ENCODE measurements at places on chromosomes 2 and 18.

DNA sequence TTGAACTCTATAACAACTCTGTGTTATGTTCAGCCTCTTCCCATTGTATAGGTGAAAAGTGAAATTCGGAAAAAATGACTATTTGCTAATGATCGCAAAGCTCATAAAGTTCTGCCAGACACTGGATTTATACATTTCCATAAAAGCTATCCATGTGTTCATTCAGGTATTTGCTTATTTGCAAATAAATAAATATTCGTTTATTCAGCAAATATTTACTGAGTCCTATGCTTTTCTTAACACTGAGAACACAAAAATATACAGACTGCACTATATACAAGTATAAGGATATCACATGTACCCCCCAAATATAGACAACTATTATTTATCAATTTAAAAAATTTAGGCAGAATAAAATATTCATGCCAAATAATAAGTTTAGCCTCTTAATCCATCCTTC is 63.2 kb upstream of the ATP8B1 start:
- DNase-seq = no peak

GRCh38 chr2:233440314-233440713 is 86.0 kb downstream of the DGKD start:
- no peak for DNase-seq

GRCh38 chr2:79000008-79000576 is 25.4 kb upstream of the REG3G start:
- DNase-seq = no peak

- DNase-seq = no peak
These were observed 39.7 kb upstream of the KCNE4 start for GRCh38 chr2:223012291-223012690.

- no peak for DNase-seq
These were observed 134.8 kb downstream of the DSEL start for GRCh38 chr18:67381608-67382150.

DNA sequence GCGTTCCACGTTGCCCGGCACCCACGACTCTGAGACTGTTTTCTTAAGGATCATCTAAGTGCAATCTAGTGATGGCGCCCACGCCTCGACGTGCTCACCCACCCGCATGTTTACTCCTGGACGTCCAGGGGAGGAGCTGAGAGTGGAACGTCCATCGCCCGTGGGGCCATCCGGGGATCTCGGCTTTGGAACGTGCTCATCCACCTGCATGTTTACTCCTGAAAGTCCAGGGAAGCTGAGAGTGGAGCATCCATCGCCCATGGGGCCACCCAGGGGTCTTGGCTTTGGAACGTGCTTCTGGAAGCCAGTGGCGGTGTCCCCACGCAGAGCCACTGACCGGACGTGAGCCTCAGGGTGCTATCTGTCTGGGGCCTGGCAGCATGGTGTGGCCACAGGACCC is 45.6 kb upstream of the SALL3 start:
- no peak for DNase-seq

DNA sequence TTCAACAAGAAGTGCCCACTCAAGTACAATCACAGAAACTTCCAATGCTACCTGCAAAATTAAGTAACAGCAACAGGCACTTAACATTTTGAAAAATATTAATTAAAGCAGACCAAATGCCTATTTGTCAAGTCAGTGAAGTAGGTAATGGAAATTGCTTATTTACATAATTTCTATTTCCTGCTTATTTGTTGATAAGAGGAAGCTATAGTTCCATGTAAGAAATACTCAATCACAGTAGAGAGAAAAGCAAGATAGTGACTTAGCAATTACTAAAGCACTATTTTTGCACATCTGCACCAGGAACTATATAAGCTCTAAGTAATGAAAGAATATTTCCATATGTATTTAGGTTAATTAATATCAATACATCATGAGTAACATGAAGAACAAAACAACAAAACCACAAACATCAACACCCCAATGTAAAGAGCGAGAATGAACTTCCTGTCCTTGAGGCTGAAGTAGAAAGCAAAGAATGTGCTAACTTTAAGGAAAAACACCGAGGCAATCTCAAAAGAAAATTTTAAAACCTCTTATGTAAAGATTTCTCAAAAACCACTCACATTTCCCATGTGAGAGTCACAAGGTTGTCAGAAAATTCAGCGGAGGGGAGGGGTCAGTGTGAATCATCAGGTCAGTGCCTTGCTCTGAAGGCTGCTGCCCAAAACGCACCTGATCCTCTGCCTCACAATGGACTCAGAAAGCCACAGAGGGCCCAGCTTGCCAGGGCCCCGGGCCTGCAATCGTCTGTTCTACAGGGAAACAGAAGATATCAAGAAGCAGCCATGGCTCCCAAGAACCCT is 12.5 kb downstream of the NPC1 start:
- peak; percentile 63 for DNase-seq

- no peak for DNase-seq
These were observed 133.9 kb downstream of the MTCL1 start for GRCh38 chr18:8839281-8839680.

GRCh38 chr18:59484561-59485328 is 125.7 kb upstream of the LMAN1 start:
- no peak for DNase-seq

GRCh38 chr18:23102493-23103261 is 32.6 kb upstream of the CABLES1 start:
- DNase-seq = no peak

DNA sequence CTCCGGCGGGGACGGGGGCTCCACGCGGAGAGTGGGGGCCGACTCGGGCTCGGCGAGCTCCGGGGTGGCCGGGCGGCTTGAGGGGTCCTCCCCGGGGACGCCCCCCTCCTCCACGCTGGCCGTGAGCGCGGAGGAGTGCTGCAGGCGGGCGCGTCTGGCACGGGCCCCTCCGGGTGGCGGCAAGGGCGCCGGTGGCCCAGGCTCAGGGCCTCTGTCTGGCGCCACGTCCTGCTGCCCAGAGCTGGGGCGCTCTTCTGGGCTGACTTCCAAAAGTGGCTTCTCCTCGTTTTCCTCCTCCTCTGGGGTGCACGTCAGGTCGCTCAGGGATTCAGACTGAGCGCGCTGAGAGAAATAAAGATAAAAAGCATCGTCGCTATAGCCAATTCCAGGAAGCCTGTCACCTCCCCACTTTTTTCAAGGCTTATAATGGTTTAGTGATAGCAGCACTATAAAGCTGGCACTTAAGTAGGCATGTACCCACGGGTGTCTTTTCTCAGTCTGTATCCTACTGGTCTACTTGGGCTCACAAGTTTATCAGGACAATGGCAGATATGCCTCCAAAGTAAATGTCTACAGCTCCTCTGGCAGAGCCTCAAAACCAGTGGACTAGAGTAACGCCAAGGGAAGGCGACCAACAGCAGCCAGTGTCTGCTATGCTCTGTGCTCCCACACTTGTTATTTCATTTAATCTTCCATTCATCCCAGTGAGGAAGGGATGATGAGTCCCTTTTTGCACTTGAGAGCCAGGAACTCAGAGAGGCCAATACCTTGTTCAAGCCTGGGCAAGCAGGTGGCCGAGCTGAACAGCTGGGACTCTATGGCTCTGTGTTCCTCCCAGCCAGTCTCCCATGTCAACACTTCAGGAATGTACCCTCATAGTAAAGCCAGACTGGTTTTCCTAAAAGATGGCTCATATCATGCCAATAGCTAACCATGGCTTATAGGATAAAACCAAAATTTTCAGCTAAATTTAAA is 92.6 kb upstream of the MGAT4A start:
- no peak for DNase-seq

DNA sequence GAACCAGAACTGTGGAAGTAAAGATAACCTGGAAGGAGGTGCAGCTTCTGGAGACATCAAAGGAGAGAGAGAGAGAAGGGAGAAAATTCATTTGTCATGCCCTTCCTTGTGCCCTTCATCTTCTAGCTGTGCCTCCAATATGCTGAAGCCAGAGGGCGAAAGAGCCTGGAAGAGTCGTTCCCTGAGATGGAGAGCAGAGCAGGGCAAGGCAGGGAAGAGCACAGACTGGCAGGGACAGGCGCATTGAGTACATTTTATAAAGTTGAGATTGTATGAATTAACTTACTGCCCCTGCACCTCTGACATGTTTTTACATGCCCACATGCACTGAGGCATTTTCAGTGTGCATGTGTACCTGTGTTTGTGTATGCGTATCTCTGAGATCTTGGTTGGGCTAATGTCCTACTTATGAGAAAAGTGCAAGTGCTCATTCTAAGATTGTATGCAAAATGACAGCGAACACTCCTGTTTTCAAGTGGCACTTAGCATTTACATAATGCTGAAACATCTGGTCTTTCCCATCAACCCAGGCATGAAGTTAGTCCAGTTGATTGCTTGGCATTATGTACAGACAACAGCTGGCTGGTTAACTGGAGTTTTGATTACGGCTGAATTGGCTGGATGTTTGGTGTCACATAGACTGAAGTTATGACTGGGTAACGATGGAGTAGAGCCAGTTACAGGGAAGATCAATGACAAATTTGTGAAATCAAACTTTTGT is 23.7 kb upstream of the MMADHC start:
- DNase-seq = no peak

DNA sequence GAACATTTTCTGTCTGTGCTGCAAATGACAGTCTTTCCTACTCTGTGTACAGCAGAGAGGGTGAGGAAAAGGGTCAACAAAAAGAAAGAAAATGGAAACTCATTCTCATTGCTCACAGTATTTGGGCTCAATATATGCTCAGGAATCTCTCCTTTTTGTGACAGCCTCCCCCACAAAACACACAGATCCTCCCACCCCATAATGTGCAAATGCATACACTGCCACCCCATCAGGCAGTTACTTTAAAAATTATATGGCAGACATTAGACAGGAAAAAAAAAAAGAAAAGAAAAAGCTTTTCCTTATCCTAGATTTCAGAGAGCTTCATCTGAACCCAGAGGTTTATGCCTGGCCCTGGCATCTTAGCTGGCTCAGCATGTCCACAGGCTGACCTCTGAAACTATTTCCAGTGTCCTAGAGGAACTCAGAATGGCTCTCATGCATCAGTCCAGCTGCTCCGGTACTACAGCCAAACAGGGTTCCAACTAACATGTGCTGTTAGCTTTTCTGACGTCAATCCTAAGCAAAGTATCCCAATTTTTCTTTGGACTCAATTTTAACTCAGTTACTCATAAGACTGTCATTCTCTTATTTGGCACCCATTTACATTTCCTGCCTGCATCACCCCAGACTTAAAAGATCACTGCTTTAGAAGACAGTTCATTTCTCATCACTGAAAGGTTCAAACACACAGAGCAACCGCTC is 105.9 kb downstream of the RBMS1 start:
- DNase-seq = no peak

DNA sequence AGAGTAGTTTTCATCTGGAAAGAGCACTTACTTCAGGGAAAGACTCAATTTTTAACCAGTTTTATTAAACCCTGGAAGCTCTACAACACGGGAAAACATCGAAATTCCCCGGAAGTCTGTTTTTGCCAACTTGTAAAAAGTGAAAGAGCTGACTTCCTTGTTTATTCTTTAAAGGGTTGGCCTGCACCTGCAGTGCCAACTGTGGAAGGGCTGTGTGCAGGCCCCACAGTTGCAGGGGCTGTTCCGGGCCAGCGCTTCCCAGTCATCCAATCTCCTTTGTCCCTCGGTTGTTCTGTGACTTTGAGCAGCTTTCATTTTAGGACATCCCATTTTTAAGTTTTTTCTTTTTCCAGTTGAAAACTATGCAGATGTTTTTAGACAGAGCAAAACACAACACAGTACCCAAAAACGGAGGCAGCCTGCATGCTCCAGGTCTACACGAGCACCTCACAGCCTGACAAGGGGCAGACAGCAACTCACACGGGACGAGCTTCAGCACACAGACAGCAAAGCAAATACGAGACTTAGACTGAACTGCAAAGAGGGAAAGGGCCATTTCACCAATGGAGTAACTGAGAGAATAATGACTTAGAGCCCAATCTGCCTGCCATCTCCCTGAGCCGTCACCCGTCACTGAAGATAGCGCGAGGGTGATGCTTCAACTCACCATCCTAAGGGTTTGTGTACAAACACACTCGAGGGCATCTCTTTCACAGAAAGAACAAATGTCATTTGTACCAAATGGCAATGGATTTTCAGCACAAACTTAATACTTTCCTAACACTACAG is 70.6 kb downstream of the EMILIN2 start:
- no peak for DNase-seq

DNA sequence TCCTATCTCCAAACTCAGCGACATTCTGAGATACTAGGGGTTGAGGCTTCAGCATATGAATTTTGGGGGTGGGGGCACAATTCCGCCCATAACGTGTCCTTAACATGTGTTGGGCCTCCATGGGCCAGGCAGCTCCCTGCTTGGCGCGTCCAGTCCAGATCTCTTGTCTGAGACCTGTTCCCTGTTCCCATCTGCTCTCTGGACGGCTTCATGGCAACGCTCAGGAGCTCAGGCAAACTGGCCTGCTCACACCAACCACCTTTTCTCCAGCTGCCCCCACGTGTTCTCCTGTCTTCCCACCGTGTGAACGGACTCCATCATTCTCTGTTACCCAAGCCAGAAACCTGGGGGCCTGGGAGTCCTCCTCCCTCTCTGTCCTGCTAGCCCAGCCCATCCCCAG is 36.4 kb downstream of the ACKR3 start:
- DNase-seq = no peak

DNA sequence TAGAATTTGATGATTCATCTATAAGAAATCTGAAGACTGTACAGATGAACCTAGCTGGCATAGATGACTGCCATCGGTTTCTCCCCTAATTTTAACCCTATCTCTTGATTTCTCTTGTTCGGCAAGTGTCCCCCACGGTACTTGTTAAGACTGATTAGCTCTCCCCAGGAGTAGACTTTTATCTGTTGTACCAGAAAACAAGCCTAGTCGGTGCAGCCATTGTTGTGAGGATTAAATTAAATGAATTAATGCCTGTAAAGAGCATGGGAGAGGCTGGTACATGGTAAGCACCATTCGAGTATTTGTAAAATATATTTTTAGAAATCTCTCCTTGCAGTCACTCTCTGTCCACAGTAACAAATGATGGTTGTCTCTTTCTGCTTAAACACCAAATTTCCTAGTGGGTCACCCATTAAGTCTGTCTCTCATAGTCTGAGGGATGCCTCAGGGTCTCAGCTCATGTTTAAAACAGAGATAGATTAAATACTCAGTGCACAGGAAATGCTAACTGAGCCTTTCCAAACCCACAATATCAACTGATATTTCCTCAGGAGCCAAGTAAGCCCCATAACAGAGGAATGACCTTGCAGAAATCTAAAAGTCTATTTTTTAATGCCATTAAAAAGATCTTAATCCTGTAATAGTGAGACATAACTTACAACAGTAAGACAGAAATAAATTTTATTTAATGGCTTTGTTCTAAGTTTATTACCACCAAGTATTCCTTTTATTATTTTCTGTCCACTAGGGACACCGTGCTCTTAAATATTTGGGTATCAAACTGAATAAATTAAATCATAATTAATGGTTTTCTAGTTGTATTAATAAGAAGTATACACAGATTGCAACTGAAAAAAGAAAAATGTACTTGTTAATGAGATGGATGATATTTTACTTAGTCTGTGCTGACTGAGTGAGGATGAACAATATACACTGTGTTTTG is 2.9 kb upstream of the B4GALT6 start:
- no peak for DNase-seq

- DNase-seq = no peak
These were observed 20.1 kb upstream of the ALLC start for GRCh38 chr2:3637692-3638455.

- no peak for DNase-seq
These were observed 1241.2 kb downstream of the SUCLG1 start for GRCh38 chr2:83217854-83218253.

- DNase-seq = no peak
These were observed 44.0 kb downstream of the COBLL1 start for GRCh38 chr2:164797627-164798026.

GRCh38 chr18:31258789-31259188 is 59.2 kb upstream of the DSG1 start:
- no peak for DNase-seq

GRCh38 chr18:9135081-9135911 is 1.3 kb upstream of the ANKRD12 start:
- DNase-seq = no peak

GRCh38 chr2:98311090-98311489 is 35.2 kb upstream of the CNGA3 start:
- DNase-seq = no peak
